CD4-positive, alpha-beta T cell treated with Interleukin-4 for 1 hour (primary cell): ENCODE measurements at places on chromosomes 2 and 18.

GRCh38 chr2:105893011-105893995 is 148.6 kb downstream of the NCK2 start:
- no peak for DNase-seq

GRCh38 chr18:46226461-46226860 is 122.3 kb downstream of the HAUS1 start:
- no peak for DNase-seq

GRCh38 chr2:199704358-199705238 is 146.4 kb downstream of the FTCDNL1 start:
- peak; percentile 28 for DNase-seq

DNA sequence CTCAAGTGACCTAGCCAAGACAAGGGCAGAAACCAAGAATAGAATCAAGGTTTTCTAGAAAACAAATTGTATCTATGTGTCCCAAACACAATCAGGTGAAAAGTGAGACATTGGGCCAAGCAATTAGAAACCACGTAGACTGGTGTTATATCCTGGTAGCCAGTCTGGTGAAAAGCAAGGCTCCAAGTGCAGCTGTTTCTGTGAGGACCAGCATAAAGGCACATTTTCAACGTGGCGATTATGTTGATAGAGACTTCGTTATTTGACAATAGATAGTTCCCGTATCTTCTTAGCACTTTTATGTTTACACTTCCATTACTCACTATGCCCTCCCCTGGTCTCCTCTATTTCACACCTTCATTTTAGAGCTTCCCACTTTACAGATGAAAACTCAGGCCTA is 103.2 kb upstream of the ZFP36L2 start:
- DNase-seq, result no peak

DNA sequence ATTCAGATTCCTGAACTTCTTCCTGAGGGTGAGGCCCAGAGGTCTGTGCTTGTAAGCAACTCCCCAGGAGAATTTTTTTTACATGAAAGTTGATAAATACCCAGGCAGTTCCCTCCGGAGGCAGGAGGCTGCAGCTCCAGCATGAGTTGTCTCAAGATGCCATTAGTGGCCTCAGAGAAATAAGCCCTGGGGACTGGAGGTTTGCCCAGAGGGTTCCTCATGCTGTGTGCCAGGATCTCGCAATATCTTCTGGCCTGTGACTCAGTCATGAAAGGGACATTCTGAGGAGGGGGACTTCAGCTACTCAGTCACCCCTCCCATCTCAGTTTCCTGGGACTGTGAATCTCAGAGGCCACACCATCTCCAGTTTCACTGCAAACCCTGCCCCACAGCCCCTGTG is 49.9 kb downstream of the LYPD1 start:
- no peak for DNase-seq

DNA sequence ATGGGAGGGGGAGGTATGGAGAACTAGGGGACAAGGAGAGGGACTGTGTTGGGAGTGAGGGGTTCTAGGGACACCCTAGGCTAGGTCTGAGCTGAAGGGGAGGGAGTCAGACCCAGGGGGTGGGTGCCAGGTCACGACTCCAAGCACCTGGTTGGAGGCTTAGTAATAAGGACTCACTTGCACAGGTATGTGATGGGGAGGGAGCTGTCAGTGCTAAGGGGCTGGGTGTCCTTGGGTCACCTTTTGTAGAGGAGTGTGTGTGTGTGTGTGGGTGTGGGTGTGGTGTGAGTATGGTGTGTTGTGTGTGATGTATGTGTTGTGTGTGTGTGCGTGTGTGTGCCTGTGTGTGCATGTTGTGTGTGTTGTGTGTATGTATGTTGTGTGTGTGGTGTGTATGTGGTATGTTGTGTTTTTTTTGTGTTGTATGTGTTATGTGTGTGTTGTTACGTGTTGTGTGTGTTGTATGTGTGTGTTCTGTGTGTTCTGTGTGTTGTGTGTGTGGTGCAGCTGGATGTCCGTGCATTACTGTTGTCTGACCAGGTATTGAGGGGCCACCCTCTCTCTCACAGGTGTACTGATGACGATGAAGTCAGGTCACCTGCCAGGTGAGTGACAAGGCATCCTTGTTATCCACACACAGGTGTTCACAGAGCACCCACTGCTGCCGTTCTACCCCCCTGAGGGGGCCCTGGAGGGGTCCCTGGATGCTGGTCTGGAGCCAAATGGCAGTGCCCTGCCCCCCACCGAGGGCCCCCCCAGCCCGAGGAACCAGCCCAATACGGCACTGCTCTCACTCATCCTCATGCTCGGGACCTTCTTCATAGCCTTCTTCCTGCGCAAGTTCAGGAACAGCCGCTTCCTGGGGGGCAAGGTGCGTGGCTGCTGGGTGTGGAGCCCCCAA is 9.8 kb downstream of the SLC4A3 start:
- no peak for DNase-seq

- no peak for DNase-seq
Observed at GRCh38 chr2:209526561-209526960, 102.7 kb downstream of the MAP2 start.

DNA sequence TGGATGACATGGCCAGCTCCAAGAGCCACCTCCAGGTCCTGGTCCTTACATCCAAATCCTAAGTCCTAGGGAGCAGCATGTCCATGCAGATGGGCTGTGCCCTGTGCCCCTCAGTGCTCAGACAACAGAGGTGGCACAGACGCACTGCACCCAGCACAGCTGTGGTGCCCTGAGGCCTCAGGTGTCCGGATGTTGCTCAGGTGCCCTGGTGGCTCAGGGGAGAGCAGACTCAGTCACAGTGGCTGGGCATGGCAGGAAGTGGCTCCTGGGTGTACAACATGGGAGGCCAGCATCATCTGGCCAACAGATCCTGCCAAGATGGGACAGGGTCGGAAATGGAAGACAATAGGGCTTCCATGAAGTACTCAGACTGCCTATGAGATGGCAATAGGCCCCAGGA is 50.1 kb downstream of the TIMM21 start:
- DNase-seq, result no peak

GRCh38 chr2:168354499-168354898 is 101.6 kb upstream of the CERS6 start:
- no peak for DNase-seq

DNA sequence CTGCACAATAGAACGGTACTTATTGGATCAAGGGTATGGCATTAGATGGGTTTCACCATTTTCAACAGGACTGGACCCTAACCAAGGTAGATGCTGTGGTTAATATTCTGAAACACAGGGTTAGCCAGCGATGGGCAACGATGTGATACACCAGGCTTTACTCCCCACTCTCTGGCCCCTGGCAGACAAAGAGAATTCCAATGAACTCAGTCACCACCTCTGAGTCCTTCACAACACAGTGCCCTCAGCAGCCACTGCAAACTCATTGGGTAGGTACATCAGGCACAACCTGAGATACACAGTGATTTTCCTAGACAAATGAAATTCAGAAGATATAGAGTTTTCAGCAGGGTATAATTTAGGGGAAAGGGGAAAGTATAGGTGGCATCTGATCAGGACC is 634.5 kb downstream of the ZEB2 start:
- no peak for DNase-seq

DNA sequence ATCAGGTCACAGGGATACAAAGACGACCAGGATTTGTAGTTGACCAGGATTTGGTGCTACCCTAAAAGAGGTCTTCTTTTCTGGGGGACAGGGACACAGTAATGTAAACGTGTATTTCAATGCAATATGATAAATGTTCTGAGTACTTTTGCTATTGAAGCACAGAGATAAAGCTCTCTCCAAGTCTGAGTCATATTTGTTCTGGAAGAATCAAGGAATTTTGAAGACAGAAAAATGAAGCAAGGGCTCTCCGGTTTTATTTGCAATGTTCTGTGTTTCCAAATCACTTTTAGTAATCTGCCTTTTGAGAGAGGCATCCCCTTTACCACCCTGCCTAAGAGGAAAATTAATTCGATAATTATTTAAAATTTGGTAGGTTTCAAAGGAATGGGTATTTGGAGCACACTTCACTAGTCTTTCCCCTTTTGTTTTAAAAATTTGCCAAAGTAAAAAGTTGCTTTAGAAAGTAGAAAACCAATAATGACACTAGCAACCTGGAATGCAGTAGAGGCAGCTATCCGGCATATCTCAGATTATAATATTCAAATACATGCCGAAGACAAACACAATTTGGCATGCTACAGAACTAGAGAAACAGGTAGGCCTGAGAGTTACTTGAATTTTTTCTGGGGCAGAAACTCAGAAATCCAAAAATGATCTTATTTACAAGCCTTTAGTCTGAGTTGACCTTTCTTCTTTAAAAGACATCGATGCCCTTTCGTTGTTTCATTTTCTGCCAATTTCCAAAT is 82.7 kb downstream of the MREG start:
- no peak for DNase-seq

- DNase-seq, result no peak
Observed at GRCh38 chr2:222819722-222820333, 41.0 kb upstream of the ACSL3 start.

DNA sequence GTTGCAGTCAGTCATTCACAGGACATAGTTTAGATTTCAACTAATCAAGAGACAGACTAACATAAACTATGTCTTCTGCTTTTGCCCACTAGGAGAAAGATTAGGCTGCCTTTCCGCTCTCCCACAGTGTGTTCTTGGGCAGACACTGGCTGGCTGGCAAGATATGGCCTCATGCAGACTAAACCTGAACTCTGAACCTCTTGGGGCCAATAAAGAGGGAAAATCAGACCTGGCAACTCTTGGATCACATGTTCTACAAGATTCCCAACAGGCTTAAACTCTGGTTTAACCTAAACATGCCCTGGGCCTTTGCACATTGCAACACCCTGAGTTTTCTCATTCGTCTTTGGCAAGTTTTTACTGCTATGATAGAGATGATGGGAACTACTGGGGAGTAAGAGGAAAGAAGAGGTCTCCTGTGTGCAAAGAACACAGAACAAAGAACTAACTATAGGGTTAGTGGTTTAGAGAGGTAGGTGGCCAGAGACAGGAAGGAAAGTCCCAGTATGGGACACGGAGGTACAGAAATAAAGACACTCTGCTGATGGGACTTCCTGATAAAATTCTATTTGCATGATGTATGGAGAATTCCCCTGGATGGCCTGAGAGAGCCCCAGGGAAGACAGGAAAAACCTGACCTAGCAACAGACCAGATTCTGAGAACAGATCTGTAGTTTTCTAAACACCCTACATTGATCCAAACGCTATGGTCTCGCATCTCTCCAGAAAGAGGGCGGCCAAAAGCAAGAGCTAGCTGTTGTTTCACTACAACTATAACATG is 2.0 kb upstream of the ATRAID start:
- no peak for DNase-seq

- no peak for DNase-seq
Observed at GRCh38 chr2:7881063-7881462, 800.8 kb upstream of the ID2 start.

DNA sequence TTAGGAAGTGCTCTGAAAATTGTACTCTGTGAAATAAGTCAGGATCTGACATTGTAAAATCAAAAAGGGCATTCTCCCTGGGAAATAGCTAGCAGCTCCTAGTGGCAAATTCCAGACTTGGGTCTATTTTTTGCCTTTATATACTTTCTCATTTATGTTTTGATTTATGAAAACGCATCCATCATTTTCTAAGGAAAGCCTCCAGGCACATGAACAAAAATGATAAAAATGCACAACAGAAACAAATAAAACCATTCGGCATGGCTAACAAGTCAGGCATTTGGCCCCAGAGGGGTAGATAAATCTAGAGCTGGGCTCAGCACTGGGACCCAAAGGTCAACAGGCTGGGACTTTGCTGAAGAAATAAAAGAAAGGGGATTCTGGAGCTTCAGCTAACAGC is 167.0 kb downstream of the BCL11A start:
- DNase-seq, result no peak

- DNase-seq, result no peak
Observed at GRCh38 chr2:60532421-60532820, 21.0 kb downstream of the BCL11A start.

- DNase-seq, result no peak
Observed at GRCh38 chr2:54640834-54641540, 82.5 kb upstream of the EML6 start.

DNA sequence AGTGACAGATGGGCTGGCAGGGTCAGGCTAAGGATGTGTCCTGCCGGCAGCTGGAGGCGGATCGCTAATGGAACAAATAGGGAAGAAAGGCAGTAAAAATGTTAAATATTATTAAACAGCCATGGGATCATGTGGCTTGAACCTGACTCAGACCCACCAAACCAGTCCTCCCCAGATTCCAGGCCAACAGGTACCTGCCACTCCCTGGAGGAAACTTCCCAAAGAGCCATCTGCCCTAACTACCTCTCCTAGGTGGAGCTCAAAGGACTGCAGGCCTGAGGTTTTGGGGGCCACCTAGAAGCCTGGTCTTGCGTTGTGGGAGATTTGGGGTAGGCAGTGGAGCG is 34.3 kb downstream of the CIB4 start:
- DNase-seq, result no peak

DNA sequence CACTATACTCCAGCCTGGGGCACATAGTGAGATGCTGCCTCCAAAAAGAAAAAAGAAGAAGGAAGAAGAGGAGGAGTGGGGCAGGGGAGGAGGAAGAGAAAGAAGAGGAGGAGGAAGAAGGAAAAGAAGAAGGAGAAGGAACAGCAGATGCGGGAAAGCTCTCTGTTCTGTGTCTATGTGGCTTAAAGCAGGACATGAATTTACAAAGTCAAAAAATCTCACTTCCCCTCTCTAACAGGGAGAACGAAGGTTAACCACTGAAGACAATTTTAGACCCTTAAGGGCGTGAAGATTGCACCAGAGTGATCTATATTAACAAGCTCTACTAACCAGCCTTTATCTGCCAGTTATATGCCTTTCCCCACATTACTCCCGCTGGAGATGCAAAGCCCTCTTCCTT is 258.9 kb downstream of the METTL4 start:
- DNase-seq, result no peak
